ENCODE measurements at places on chromosomes 5 and 9.

- DNase-seq = no peak
Observed at GRCh38 chr5:42828671-42829070, 17.0 kb upstream of the SELENOP start.

DNA sequence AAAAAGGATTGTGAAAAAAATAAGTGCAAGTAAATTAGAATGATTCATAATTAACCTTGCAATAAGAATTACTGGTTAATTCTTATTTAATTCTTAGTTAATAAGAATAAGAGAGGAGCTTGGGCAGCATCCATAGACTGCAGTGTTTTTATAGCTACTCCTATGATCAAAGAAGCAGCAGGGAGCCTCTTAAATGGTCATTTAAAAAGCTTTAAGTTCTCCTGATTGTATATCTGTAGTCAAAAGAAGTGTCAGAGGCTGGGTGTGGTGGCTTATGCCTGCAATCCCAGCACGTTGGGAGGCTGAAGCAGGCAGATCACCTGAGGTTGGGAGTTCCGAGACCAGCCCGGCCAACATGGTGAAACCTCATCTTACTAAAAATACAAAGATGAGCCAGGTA lies 14.4 kb downstream of the ACER2 start:
- no peak for DNase-seq

GRCh38 chr5:123964884-123965283 lies 452.9 kb downstream of the CSNK1G3 start:
- no peak for DNase-seq

DNA sequence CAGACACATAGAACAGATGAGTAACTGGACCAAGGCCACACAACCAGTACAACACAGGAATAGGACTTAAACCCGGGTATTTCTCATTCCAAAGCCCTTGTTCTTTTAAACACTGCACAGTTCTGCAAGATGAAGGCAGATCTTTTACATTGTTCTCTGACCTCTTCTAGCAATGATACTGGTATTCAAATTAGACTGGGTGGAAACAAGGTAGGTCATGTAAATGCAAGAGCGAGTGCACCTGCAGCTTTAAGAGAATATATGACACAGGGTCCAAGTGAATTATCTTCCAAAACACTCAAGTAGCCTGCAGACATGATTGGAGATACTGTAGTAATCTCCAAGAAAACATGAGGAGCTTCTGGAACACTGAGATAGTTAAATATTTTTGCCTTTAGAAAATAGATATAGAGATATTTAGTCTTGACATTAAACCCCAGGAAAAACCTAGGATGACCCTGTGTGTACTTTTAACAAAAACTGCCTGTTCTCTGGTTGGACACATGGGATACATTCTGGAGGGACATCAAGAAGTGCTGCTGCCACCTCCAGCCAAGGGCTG lies 130.6 kb upstream of the EPB41L4A start:
- no peak for DNase-seq

GRCh38 chr5:149730620-149731331 lies 666 bp downstream of the PPARGC1B start:
- DNase-seq = peak; percentile 42

GRCh38 chr5:38515092-38515491 lies 41.4 kb downstream of the LIFR start:
- DNase-seq = no peak

- no peak for DNase-seq
Observed at GRCh38 chr5:178341091-178341850, 108.7 kb upstream of the PHYKPL start.

DNA sequence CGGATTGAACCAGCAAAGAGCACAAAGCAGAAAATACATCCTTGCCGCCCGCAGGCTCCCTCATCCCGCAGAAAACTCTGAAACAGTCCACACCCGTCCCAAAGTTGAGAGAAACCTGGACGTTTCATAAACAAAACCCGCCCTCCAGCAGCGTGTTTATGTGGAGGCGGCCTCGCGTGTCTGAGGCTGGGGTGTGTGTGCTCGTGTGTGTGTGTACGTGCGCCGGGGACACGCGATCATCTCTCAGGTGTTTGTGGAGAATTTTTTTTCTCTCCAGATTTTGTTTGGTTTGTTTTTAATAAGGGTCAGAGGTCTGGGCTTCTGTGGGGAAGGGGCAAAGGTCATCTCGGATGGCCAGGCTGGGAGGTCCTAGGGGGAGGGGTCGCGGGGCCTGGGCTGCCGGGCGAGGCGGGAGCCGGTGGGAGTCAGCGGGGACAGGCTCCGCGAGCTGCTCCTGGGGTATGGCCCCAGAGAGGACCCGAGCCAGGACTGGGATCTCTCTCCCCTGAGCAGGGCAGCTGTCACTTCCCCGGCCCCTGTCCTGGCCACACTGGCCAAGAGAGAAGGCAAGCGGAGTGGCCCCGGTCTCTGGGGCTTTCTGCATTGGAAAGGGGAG lies 206.4 kb downstream of the C9orf50 start:
- no peak for DNase-seq

DNA sequence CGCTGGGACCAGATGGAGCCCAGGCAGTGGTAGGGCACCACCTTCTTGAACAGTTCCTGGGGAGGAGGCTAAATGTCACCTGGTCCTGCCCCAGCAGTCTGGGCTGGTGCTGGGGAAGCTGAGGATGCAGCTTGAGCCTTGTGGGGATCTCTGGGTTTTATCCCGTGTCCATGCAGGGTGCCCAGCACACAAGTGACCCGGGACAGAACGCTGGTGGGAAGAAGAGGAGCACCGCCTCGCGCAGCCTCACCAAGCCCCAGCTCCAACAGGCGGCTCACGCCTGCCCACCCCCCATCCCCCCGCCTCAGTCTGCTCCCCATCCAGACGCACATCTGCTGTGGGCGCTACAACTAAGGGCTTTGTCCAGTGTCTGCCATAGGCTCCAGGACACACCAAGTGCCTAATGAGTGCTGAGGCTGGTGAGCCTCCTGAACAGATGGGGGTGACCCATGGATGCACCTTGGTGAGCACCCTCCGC lies 13.8 kb downstream of the RALGDS start:
- no peak for DNase-seq

GRCh38 chr5:105922080-105922479 lies 1748.7 kb downstream of the EFNA5 start:
- DNase-seq = no peak

DNA sequence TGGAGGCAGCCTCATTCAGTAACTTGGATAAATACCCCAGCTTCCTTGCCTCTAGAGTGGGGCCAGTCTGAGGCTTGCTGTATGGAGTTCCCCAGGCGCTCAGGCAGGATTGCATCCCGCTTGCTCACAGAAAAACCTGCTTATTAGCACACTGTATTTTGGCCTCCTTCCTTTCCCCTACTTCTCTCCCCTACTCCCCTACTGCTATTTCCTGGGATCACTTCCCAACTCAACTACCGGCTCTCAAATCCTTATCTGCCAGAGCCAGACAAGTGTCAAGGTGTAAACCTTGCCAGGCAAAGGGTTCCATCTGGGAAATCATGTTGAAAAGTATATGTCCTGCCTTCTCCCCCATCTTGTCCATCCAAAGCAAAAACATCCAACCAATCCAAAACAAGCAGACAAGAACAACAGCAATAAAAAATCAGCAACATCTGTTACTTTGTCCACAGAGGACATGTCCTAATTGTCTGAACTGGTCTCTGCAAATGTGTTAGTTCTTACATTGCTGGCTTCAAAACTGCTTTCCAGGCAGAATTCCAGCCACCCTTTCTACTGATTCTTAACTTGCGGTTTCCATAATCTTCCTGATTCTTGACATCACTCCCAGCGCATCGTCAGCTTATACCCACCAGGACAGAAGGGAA lies 164.1 kb upstream of the SEMA6A start:
- DNase-seq = no peak

DNA sequence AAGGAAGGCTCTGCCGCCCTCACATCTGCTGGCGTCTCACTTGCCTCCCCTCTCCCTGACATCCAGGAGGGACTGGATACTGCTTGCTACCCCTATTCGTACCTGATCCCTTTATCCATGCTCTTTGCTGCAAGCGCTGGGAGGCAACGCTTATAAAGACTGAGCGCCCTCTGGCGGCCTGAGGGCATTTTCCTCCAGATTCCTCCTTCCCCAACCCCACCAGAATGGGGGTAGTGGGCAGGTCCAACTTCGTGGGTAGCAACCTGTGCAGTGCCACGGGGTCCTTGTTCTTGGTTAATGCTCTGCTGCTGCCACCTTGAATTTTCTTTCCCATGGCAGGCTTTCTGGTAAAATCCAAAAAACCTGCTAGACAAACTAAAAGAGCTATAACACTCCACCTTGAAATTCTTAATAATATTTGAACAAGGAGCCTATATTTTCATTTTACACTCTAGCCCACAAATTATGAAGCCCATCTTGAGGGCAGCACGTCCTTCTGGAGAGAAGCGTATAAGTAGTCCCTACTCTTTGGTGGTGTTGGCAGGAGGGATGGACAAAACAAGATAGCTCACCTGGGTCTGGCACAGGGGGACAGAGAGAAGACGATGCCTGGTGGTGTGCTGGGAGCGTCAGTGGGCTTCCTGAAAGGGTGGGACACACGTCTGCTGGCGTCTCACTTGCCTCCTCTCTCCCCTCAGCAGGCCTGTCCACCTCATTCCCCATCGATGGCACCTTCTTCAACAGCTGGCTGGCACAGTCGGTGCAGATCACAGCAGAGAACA lies 52.5 kb downstream of the JADE2 start:
- peak; percentile 59 for DNase-seq

- no peak for DNase-seq
Observed at GRCh38 chr5:142783601-142784341, 13.6 kb downstream of the ARHGAP26 start.

DNA sequence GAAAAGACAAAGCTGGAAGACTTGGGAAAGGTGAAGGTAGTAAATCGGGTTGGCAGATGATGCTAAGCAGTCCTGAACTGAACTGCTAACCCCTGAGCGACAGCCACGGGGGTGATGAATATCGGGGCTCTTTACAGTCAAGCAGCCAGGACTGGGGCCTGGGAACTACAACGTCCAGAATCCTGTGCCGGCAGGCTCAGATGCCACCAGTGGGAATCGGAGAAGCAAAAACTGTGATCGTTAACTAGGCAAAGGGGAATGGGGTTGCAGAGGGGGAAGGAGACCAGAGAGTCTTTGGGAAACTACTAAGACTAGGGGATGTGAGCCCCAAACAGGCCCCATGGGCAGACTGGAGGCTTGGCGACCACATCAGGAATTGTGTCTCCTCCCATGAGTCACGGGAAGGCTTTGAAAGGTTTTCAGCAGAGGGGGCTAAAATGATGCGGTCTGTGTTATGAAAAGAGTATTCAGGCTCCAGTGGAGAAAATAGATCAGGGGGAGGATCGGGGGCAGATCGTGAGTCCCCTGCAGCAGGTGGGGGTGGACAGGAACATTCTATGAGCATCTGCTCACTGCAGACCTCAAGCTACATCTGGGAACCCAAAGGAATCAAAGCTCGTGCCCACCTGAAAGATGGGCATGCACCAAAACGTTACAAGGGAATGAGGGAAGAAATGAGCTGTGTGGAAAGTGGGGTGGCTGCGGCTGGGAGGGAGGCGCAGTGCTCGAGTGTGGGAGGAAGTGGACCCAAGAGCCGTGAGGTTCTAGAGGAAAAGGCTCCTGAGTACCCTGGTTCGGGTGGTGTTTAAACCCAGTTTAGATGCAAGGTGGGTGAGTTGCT lies 53.8 kb downstream of the HRH2 start:
- no peak for DNase-seq

DNA sequence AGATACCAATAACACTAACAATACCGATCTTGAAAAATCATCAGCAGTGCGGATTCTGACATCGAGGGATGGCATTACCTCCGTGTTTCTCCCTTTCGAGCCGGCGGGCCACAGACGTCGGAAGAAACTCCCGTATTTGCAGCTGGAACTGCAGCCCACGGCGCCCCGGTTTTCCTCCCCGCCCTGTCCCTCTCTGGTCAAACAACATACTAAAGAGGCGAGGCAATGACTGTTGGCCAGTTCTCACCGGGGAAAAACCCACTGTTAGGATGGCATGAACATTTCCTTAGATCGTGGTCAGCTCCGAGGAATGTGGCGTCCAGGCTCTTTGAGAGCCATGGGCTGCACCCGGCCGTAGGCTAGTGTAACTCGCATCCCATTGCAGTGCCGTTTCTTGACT lies 32.8 kb downstream of the OLFM1 start:
- no peak for DNase-seq

DNA sequence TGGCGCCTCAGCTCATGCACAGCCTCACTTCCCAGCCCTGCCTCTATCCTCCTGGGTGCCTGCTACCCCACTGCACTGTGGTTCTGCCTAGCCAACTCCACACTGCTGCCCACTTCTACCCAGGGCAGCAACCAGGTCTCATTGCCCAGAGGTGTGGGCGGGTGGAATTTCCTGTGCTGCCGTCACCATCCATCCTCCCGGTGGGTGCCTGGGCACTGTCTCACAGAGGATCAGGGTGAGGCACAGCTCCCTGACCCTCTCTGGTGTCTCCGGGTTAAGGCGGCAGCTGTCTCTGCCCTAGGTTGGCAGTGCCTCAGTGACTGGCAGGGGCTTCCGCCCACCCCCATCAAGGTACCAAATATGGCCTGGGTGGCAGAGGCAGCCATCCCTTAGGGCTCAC lies 4.3 kb upstream of the MTMR12 start:
- no peak for DNase-seq

GRCh38 chr5:173688703-173689102 lies 72.3 kb upstream of the BOD1 start:
- DNase-seq = no peak

- no peak for DNase-seq
Observed at GRCh38 chr5:34571677-34572041, 84.5 kb upstream of the RAI14 start.

DNA sequence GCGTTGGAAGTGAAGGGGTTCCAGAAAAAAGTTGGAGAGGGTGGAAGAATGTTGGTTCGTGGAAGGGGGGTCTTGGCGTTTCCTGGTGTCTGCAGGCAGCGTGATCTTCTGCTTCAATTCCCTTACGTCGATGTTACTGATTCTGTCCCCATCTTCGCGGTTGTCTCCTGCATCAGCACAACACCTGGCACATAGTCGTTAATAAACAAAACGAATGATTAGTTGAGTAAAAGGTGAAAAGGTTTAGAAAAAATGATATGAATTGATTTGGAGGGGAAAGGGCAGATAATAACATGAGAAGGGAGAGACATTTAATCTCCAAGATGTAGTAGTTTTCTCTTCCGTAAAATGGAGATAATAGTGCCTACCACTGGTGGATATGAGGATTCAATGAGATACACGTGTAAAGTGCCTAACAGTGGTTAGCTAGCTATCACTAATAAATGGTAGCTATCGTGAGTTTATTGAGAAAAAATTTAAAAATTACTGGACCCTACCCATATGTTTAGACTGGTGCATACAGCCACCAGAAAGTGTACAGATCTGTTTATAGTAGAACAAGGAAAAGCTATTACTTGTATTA lies 556 bp downstream of the MTREX start:
- no peak for DNase-seq

- DNase-seq = no peak
Observed at GRCh38 chr5:79191457-79191856, 44.5 kb upstream of the JMY start.

GRCh38 chr5:56066931-56067450 lies 72.2 kb upstream of the IL6ST start:
- no peak for DNase-seq

- DNase-seq = no peak
Observed at GRCh38 chr9:134693641-134694367, 52.2 kb downstream of the COL5A1 start.

DNA sequence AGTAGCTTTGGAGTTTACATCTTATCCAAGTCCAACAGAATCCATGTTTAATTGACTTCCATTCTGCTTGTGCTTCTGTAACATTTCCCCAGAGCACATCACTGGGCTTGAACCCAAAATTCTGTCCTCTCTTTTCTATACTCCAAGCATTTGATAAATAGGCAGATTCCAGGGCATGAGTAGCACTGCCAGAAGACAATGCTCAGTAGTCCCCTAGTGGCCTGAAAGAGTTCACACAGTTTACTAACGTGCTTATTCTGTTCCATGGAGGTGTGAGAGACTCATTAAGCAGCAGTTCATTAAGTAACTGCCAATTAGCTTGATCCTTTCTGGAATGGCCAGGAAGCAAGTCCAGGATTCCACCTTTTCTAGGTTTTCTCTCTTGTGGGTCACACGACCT lies 9.4 kb upstream of the GABRA6 start:
- DNase-seq = no peak
